ENCODE measurements at places on chromosomes 12 and 14.

DNA sequence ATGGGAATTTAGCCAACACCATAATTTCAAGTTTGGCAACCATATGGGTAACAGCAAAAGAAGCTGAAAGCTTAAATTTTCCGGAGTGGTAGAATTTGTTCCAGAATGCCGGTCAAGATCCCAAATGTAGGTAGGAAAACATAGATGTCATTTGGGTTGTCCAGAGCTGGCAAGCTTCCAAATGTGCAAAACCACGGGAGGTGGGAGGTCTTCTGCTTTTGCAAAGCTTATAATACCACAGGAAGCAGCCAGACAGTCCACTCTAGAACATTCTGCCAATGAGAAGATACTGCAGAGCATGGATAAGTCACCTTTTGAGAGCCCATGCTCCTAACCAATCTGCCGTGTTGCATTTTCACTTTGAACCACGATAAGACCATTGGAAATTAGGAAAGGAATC lies 26.4 kb upstream of the BATF start:
- no peak for DNase-seq

DNA sequence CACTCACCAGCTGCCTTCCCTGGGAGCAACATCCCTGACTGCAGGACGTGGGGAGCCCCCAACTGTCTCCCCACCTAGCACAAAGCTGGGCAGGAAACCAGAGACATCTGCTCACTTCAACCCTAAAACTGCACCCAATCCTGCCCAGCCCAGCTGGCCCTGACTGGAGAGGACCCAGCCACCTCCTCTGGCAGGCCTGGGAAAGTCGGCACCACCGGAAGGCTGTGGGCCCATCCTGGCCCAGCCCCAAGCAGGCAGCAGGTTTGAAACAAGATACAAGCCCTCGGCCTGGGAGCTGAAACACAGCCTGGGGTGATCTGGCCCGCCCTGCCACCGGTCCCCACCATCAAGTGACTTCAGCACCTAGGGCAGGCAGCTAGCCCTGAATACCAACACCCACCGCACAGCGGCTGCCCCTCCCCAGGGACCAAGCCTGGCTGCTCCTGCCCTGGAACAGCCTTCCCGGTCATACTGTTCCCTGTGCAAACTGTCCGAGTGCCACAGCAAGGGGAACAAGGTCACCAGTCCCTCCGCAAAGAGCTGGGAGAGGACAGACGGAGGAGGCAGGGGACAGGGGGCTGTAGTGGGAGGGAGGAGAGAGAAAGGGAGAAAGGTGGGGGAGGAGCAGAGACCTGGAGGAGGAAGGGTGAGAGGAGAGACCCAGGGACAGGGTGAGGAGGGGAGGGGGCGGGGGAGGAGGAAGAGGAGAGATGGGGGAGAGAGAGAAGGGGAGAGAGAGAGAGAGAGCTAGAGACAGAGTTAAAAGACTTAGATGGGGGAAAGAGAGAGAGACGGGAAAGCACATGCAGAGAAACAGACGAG lies 115.7 kb downstream of the RFLNA start:
- DNase-seq = no peak

DNA sequence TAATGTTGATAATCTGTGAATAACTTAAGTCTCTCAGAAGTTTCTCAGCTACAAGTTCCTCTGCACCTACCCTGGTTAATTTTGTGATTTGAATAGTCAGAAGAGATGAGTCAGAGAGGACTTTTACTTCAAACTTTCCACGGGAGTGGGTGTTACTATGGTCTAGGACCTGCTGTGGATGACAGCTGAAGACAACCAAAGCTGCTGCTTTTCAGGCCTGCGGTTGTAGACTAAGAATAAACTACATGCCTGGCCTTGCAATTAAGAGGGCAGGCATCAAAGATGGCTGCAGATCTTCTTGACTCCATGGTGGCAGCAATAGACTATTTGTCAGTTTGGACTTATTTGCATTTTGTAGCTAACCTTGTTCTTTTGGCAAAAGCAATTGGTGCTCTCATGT lies 227.1 kb upstream of the KRR1 start:
- DNase-seq = no peak

GRCh38 chr14:66248256-66248655 lies 237.9 kb upstream of the CCDC196 start:
- DNase-seq = no peak

DNA sequence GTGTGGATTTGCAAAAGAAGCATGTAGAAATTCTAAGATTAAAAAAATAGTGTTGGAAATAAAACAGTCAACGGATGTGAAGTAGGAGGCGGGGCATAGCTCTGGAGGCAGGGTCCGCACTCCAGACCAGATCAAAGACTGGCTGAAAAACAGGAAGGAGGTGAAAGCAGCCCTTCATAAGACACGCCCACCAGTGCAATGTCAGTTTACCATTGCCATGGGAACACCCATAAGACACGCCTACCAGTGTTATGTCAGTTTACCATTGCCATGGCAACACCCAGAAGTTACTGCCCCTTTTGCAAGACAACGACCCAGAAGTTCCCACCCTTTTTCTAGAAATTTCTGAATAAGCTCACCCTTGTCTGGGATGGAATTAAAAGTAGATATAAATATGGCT lies 87.1 kb downstream of the FZD10 start:
- no peak for DNase-seq

- no peak for DNase-seq
These were observed 77.5 kb downstream of the TGFB3 start for GRCh38 chr14:75904311-75904710.

GRCh38 chr12:112822056-112822455 lies 30.5 kb downstream of the RPH3A start:
- DNase-seq = no peak
